ENCODE measurements at places on chromosomes 3 and 15. TPM values are rescaled to one million over a fixed set of nuclear protein-coding genes. Genes with fewer than 3 reads are reported as not detected.
A peak's percentile ranks its signal among the peaks of the same experiment; 100 is the strongest.

DNA sequence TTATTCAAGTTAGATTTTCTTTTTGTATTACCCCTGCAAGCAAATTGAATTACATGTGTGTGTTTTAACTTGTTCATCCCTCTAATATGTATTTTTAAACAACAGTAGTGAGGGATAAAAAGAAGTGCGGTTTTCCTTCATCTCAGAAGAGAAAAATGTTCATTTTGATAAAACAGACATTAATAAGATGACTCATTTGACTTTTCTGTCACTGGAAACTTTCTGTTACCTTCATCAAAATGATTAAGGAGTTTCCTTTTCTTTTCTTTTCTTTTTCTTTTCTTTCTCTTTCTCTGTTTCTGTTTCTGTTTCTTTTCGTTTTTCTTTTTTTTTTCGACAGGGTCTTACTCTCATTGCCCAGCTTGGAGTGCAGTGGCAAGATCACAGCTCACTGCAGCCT, 53.0 kb downstream of the ECT2 start:
- DNase-seq: no peak

- no peak for DNase-seq
These were observed 329.0 kb downstream of the OCA2 start for GRCh38 chr15:27770086-27770607.

GRCh38 chr15:48396020-48396419, 64.8 kb downstream of the DUT start:
- DNase-seq: no peak

The CFAP100 gene
- not detected for polyA plus RNA-seq

DNA sequence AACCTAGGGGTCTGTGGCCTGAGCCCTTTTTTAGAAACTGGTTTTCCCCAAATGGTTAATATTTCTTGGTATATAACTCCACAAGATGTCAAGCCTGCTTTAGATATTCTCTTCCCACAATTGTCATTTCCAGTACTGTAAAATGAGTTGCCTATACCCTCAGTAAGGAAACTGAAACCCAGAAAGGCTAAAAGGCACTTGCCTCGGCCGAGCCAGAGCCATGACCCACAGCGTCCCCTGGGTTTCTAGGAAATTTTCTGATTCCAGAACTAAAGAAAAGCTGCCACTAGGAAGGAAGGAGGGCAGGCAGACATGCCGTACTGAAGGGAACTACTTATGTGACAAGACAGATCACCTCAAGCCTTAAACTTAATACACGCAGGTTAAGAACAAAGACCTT, 59.1 kb downstream of the ATP8B4 start:
- DNase-seq: no peak

- DNase-seq: no peak
These were observed 51.5 kb downstream of the BDH1 start for GRCh38 chr3:197504229-197504628.

DNA sequence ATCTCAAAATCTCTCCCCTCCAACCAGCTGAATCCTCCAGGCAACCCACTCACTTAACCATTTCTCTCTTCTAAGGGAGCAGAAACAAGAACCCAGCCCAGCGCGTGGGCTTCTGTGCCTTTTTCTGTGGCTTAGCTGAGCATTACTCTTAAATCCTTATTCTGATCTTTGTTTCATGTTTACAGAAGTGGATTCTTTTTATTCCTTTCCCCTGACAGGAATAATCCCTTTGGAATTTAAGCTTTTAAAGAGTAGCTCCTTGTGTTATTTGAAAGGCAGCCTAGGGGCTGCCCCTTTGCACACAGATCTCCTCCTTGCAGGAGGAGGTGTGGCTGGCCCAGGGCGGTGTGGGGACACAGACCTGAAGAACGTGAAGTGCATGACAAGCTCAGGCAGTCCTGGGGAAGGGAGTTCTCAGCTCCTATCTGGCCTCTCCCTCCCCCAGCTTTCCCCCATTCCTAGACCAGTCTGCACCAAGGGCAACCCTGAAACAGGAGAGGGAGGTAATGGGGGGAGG, 77.1 kb upstream of the UBE2E1 start:
- no peak for DNase-seq

The PLA2G4E gene
- polyA plus RNA-seq: not detected

- DNase-seq: no peak
These were observed 128.5 kb downstream of the CHSY1 start for GRCh38 chr15:101123222-101123910.

GRCh38 chr3:49020330-49021212, 1.4 kb upstream of the NDUFAF3 start:
- DNase-seq: no peak

DNA sequence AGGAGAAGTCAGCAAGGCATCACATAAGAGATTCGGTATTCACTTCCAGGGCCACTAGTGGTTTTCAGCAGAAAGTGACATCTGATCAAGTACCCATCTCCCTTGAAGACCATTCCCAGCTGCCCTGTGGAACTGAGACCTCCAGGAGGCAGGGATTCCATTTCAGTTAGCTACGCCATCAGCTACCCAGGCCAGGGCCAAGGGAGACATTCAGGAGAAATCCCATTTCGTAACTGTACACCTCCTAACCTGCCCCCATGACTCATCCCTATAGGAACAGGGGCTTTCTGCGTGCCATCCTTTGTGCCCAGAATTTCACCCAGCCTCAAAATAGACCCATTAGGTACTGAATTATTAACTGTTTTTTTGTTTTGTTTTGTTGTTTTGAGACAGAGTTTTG, 24.7 kb downstream of the SPATA12 start:
- DNase-seq: no peak

The ARHGAP31 gene
- 3.9 TPM for polyA plus RNA-seq

DNA sequence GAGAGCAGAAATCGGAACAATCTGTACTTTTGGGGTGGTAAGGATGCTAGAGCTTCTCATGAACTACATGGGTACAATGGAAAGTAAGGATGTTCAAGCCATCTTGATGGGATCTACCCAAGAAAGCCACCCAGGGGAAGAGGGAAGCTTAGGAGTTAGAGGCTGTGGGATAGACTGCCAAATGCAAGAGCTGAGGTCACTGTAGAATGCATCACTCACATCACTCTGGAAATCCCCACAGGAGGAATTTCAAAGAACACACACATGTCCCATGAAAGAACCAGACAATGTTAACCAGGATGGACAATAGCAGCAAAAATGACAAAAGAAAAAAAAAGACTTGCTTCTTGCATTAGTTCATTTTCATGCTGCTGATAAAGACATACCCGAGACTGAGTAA, 32.8 kb upstream of the UBE2E2 start:
- DNase-seq: no peak

DNA sequence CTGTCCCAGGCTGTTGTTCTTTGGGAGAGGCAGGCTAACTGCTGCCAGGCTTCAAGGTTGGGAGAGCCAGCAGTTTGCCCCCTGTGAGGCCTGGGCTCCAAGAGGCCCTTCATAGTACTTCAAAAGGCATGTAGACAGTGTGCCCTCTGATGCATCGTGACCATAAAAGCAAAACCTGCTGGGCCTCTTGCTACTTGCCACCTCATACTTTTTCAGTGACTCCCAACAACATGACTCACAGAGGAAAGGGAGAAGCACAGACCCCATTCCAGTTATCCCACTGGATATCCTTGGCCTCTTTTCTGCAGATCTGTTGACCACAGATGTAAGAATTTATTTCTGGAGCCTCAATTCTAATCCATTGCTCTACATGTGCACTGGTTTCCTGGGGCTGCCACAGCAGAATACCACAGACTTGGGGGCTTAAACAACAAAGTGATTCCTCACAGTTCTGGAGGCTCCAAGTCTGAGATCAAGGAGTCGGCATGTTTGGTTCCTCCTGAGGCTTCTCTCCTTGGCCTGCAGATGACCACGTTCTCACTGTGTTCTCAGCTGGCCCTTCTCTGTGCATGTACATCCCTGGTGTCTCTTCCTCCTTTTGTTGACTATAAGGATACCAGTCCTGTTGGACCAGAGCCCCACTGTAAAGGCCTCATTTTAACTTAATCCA, 8.9 kb upstream of the NSMCE3 start:
- no peak for DNase-seq

DNA sequence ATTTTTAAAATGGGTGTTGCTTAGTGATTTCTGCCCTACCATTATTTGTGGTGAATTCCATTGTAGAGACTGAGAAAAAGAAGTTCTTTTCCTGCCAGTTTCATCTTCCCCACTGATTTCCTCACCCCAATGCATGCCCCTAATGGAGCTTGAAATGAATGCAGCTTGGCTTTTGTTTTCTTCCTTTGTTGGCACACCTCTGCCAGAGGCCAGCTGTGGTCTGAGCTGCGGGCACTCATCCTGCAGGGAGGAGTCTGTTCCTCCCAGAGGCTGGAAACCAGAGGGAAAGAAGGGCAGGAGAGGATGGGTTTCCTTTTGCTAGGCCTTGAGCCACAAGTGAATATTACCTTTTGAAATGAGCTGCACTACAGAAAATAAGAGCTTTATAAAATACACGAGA, 9.3 kb upstream of the ST8SIA2 start:
- no peak for DNase-seq

GRCh38 chr3:62888180-62888579, 13.0 kb upstream of the CADPS start:
- DNase-seq: peak; percentile 65

DNA sequence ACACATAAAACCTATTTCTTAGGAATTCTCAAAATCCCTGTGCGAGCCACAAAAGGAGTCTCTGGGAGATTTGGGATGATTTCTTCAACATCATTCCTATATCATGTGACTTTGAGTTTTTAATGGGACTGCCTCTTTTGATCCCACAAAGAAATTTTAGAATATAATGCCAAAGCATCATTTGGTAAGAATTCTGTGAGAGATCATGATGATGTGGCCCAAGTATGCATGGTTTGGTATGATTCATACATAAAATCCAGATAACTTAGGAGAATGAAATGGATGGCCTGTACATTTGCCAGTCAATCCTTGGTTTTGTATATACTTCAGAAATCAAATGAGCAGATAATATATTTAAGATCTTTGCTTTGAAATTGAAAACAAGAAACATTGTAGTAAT, 61.3 kb downstream of the UBE2E2 start:
- no peak for DNase-seq

DNA sequence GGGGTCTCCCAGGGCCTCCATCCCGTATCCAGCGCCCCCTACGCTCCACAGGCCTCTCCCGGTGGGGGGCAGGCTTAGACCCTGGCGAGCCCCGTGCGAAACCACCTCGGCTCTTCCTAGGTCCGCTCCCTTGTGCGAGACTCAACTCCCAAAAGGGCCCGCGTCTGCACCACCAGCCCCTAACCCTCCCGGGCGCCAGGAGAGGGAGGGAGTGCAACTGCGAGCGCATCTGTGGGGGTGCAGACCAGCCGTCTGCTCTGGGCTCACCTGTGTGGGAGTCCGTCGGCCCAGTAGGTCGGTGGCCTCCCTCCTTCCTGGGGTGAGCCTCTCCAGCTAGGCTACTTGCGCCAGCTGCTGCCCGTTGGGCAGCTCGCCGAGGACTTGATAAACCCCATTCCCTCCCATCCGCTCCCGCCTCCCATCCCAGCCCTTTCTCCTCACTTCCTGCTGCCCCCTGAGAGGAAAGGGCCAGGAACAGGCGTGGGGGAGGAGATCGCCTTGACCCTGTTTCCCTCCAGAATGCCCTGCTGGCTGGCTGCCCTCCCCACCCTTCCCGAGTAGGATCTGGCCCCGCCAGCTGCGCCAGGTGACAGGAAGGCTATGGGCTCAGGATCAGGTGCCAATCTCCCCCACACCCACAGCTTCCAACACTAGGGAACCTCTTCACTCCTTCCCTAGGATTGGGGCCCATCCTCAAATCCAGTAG, at the start of gene HYAL2:
Gene HYAL2 (minus strand): TSS at position 360 of the 706 bp plus-strand sequence. CDS start 2,256 bp downstream, outside the sequence.
- DNase-seq: no peak

DNA sequence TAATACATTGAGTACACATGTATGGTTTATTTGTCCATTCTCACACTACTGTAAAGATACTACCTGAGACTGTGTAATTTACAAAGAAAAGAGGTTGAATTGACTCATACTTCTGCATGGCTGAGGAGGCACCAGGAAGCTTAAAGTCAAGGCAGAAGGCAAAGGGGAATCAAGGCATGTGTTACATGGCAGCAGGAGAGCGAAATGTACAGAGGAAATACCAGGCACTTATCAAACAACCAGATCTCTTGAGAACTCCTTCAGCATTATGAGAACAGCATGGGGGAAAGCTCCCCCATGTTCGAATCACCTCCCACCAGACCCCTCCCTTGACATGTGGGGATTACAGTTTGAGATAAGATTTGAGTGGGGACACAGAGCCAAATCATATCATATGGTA, 666.3 kb downstream of the ZBBX start:
- no peak for DNase-seq

DNA sequence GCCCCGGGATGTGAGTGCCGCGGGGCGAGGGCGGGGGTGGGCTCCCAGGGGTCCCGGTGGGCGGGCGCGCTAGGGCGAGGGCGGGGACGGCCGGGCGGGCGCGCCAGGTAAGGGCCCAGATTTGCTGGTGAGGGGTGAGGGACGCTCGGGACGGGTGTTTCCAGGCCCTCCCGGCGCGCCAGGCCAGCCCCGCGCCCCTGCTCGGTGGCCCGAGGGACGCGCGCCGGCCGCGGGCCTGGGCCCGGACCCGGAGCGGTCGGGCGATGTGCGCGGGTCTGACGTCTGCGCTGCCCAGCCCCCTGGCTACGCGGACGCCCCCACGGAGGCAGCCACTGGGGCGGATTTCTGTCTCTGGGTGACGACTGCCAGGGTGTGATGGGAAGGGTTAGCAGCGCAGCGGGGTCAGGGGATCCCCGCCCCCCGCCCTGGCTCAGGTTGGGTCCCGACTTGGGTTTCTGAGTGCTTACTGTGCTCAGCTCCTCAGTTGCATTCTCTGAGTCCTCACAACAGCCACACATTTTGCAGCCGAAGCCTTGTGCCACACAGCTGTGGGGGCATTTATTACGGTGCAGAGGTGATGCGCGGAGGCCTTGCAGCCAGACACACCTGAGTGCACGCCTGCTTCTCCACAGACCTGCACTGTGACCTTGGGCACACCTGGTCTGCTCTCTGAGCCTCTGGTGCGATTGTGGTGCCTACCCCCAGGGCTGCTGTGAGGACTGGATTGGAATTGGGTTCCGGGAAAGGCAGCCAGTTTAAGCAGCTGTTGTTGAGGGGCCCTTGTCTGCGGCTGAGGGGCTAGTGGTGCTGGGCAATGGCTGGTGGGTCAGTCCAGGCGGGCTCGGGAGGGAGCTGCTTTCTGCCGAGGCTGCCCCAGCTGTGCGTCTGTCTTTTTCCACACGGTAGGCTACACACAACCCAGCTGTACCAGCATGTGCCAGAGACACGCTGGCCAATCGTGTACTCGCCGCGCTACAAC, 523 bp downstream of the HDAC11 start:
- DNase-seq: peak; percentile 68

DNA sequence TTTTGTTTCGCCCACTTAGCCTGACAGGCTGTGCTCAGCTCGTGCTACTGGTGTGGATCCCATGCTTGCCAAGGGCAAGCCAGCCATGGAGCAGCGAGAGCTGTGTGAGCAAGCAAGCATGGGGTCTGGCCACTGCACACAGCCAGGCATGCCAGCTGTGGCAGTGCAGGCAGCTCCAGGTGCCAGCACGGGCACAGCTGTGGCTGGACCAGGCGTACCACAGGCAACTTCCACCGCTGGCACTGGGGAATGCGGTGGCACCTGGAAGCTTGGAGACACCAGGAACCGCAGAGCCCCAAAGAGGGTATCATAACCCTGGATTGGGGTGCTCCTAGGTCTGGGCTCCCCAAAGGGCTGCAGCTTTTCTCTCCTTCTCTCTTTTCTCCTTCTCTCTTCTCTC, 4.3 kb upstream of the LIMD1 start:
- DNase-seq: no peak
